Activated naive CD8-positive, alpha-beta T cell treated with anti-CD3 and anti-CD28 coated beads for 36 hours (primary cell): ENCODE measurements at places on chromosomes 6 and 20.

DNA sequence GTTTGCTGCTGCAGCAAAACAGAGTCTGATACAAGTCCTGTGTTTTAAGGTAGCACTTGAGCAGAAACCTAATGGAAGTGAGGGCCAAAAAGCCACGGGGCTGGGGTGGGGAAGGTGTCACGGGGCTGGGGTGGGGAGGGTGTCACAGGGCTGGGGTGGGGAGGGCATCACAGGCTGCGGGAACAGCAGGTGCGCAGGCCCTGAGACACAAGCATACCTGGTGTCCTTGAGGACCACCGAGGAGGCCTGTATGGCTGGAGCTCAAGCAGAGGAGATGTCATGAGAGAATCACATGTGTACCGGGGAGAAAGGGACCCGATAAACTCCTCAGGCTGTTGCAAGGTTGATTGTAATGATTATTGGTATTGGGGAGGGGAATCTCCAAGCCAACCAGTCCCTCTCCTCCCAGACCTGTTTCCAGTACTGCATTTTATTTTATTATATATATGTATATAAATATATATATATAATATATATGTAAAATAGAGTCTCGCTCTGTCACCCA is 13.6 kb upstream of the SPO11 start:
- no peak for DNase-seq

GRCh38 chr6:34465531-34466241 is at the start of gene PACSIN1:
TSS of gene PACSIN1 (plus strand) at chr6:34466076. CDS start at chr6:34526306, 60,230 bp downstream.
- DNase-seq = peak; percentile 30

DNA sequence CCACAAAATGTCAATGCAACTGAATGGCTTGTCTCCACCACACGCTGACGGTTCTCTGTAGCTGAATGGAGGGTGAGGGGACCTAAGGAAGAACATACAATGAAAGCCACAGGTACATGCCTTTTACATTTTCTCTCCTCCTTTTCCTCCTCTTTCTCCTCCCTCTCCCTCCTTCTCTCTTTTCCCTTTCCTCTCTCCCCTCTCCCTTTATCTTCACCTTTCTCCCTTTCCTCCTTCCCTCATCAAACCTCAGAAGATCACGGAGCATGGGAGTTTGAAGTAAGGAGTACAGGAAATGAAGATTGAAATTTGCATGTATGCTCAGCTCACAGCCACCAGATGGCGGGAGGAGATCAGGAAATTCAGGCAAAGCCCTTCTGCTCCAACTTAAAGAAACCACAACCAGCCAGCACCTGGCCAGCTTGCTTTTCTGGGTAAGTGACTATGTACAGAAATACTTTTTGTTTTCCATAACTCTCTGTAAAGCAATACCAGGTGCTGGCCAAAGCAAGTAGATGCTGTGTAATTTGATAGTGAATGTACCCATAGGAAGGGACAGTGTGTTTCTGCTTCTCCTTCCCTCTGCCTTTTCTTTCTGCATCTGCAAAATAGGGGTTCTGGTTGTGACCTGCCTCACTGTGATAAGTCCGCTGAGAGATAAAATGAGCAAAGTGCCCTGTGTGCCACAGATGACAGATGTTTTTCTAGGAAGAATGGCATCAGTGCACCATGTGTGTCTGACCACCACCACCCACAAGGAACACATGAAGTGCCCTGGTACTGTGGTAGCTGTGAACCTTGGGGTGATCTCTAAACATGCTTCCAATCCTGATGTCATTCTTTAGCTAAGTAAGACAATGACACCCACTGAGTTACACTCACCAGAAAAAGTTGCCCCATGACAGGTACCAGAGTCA is 18.6 kb upstream of the FOXO3 start:
- DNase-seq = peak; percentile 57

DNA sequence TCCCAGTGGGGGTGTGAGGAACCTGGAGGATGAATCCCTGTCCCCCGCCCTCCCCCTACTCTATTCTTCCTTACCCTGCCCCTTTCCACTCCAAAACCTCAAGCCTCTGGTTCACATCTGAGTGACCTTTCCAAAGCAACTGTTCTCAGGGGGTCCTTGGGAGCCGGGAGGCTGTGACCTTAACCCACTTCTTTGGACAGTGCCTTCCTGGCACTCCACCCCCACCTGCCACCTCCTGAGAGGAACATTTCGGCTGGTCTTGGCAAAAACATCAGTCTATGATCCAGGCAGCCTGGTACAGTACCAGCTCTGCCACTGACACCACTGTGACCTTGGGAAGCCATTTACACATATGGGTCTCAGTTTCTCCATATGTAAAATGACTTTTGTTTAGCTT is 121.7 kb downstream of the MRPL14 start:
- DNase-seq = no peak

- DNase-seq = no peak
These were observed 36.0 kb upstream of the SNX9 start for GRCh38 chr6:157787080-157787479.

- no peak for DNase-seq
These were observed 12.8 kb downstream of the SLC22A3 start for GRCh38 chr6:160360955-160361354.

DNA sequence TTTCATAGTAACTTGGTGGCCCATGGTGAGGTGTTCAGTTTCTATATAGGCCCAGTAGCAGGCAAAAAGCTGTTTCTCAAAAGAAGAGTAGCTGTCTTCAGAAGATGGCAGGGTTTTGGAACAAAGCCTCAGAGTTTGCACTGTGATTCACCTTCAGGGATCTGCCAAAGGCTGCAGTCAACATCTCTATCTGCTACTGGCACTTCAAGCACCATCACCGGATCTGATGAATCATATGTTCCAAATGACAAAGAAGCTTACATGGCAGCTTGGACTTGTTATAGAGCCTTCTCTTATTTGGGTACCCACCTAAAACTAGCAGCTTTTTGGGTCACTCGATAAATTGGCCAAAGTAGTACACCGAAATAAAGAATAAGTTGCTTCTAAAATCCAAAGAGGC is 39.5 kb downstream of the PKIB start:
- no peak for DNase-seq

GRCh38 chr6:46347669-46348068 is 143.6 kb downstream of the RCAN2 start:
- DNase-seq = no peak

DNA sequence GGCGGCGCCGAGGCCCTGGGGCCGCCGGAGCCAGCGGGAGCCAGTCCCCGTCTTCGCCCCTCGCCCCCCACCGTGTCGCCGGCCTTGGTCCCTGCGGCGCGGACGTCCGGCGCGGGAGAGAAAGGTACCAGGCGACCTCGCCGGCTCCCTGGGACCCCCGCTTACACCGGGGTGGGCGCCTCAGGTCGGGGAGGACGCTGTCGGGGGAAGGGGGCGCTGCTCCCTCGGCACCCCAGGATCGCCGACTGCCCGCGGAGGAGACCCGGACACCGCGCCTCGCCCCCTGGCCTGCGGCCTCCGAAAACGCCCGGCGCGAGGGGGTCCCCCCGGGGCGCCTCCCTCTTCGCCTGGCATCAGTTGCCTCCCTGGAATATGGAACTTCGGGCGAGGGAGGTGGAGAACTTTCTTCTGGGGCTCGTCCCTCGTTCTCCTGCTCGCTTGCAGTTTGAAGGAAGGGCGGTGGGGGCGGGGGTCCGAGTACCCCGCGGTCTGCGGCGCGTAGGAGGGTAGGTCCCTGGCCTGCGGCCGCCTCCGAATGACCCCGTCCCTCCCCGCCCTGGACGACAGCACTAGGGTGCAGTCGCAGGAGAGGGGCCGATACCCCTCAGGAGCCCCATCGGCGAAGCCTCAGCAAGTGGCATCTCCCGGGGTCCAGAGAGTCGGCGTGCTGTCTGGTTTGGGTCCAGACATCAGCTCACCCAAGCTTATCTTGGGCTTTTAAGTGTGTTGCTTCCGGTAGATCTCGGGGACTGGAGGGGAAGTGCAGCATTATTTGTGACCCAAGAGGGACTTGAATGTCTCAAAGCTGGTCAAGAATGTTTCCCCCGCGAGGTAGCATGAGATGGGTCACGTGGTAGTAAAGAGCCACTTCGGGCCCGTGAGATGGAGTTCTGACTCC is 549 bp downstream of the ANKRD6 start:
- DNase-seq = peak; percentile 13

GRCh38 chr6:97456070-97456469 is 173.1 kb upstream of the MMS22L start:
- no peak for DNase-seq

- DNase-seq = no peak
These were observed 172.0 kb downstream of the MYLK4 start for GRCh38 chr6:2578767-2579166.

DNA sequence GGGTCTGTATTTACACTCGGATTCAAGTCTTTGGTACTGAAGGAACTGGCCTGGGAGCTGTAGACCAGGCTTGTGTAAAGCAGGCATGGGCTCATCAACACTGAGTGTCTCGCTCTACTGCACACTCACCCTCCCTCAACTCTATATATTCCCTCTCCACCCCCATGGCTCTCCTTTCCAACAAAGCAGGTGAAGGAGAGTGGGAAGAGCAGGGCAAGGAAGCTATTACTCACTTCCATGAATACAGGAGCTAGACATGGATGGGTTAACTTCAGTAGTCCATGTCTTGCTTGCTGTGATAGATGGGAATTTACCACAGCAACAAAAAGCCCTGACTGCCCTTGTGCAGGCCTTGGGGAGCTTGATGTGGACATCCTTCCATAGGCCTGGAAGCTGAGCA is 20.7 kb upstream of the SLC2A12 start:
- DNase-seq = no peak

- DNase-seq = no peak
These were observed 58.0 kb upstream of the SALL4 start for GRCh38 chr20:51860111-51860882.

DNA sequence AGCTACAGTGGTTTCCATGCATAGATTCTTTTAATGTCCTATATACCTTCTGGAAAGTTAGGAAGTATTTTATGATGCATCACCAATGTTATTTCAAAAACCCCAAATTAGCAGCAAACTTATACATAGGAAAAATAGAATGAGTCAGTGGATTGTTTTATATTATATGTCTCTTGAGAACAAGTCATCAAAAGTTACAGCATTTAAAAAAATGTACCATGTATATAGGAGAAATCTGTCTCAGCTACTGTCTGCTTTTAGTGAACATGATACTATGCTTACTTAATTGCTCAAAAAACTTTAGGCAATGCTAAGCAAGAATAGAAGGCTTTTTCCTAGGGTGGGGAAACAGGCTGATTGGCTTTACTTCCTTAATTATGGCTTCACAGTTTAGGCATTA is 365.3 kb downstream of the SAMD5 start:
- no peak for DNase-seq

DNA sequence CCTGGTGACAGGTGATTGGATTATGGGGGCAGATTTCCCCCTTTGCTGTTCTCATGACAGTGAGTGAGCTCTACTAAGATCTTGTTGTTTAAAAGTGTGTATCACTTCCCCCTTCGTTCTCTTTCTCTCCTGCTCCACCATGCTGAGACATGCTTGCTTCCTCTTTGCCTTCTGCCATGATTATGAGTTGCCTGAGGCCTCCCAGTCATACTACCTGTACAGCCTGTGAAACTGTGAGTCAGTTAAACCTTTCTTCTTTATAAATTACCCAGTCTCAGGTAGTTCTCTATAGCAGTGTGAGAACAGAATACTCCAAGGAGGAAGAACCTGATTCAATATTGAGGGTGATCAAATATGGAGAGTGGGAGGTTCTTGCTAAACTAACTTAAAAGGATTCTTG is 724.9 kb downstream of the DOK5 start:
- no peak for DNase-seq

DNA sequence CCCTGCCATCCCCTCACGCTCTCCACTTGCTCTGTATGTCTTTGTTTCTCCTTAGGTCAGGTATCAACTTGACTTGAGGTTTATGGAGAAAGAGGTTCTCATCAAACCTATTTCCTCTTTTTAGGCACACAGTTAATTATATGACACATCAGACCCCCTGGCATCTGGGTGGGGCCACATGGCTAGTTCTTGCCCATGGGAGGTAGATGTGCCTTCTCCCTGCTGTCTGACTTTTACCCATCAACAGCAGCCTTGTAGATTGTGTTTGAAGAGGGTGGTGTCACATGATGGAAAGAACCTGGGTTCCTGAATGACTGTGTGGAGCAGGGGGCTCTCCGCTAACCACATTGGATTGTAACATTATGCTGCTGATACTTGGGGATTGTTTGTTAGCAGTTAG is 7.2 kb upstream of the UQCC2 start:
- DNase-seq = no peak

DNA sequence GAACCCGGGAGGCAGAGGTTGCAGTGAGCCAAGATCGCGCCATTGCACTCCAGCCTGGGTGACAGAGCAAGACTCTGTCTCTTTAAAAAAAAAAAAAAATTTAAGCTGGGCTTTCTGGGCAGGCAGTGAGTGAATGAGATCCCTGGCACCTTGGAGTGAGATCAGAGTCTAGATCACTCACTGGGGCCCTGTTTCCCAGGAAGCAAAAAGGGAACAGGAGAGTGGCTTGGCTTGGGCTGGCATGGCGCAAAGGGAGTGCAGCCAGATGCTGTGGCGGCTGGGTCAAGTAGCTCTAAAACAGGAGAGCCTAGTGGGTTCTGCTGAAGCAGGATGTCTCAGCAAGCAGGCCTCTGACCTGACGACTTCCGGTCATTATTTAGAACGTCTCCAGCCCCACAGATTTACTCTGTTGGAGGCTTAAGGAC is 10.4 kb downstream of the PLCG1 start:
- DNase-seq = no peak

- peak; percentile 43 for DNase-seq
These were observed 1.7 kb downstream of the UBE2V1 start for GRCh38 chr20:50111120-50111828.

DNA sequence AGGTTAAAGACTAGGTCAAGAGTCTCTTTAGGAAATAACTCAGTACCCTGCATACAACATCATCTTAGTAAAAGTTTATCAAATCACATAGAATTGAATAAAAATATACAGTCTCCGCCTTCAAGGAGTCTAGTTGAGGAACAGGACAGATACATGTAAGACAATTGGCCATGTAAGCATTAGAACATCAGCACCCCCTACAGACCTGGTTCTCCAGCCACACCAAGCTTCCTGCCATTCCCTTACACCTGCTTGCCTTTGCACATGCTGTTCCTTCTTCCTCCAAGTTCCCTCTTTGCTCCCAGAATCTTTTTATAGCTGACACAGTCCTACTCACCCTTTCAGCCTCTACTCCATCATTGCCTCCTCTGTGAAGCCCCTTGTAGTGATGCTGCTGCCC is 187.8 kb upstream of the LRFN2 start:
- no peak for DNase-seq

DNA sequence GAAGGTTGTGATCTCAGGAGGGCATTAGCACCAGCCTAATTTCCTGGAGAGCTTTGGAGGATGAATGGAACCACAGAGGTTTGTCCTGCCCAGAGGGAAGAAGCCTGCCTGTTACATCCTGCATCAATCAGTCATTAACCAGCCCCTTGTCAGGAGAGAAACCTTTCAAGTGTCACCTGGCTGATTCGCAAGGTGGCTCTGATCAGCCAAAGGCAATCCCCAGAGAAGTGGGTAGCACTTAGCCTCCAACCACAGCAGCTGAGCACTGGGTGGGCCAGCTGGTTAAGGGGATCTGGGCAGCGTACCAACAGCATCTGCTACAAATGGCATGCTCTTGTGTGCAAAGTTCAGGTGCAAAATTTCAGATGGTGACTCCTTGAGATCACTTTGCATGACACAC is 26.9 kb downstream of the ANKEF1 start:
- no peak for DNase-seq
